ENCODE measurements at places on chromosomes 13 and 19. TPM values are rescaled to one million over a fixed set of nuclear protein-coding genes. Genes with fewer than 3 reads are reported as not detected.

- no peak for DNase-seq
Measured at GRCh38 chr13:20395061-20395916, 130.4 kb downstream of the CRYL1 start.

DNA sequence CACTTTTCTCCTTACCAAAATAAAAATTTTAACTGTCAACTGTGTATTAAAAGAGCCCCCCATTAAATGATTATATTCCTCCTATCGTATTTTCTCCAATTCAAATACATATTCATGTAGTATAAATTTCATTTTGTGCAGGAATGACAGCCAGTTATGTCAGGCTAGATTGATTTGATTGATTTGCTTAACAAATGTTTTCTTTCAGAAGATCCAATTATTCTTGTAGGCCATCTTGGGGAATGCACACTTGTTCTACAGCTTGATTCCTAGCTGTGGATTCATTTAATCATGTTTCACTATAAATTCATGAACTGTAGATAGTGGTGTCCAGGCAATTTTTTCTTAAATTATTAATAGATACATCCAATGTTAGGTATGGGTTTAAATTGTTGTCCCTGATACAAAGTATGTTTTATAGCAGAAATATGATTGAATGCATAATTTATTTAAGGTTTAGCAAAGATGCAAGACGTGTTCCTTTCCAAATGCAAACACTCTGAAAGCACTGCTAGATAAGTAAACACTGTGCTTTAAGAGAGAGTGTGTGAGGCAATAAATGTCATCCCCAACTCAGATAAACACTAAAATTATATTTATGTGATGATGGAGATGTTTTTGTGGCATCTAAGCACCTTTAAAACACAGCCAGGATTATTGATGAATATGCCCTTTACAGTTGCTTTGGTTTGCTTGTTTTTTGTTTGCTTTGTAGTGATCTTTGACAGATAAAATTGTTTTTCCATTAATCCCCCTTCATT lies 531.1 kb downstream of the DCT start:
- DNase-seq = no peak

GRCh38 chr13:71979616-71980015 lies 112.6 kb upstream of the DACH1 start:
- no peak for DNase-seq

GRCh38 chr13:98880677-98881076 lies 97.2 kb downstream of the DOCK9 start:
- DNase-seq = no peak

VSTM2B gene
- total RNA-seq = not detected

DNA sequence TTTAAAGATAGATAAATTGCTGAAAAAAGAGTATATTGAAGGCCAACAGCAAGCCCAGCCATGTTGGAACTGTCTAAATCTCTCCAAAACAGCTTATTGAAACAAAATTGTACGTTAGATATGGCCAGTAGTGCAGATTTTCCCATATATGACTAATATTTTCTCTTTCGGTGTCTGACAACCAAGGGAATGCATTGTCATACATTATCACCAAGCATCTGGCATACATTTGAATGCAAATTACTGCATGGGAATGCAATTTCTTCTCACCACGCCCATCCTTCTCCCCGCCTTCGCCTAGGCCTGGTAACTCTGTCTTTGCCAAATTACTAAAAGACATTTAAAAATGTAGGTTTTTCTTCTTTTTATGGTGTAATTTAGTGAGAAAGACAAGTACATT lies 32.5 kb upstream of the IRS2 start:
- no peak for DNase-seq

DNA sequence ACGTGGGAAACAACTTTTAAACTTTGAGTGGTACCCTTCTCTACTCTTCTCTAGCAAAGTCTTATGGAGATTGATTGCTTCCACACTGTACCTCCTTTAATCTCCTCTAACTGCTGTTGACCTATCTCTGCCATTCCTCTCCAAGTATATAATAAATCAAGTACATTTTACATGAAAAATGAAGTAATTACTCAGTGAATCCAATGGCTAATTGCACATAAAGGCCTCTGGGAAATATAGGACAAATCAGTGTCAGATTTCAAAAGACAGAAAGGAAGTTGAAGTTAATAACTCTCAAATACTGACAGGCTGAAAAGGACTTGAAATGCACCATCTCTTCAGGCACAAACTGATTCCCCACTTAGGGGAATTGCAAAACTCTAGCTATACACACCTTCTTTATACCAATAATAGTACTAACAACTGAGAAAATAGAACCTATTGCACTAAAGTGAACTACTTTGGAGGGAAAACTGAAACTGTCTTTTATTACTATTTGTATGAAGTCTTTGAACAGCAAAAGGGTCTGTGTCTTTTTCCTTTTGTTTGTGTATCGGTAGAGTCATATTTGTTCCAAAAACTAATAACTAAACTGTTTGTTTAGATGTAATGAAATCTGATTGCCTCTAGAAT lies 701.1 kb downstream of the PCDH9 start:
- no peak for DNase-seq

FCER2 gene
- not detected for total RNA-seq

- DNase-seq = no peak
Measured at GRCh38 chr19:13637664-13638063, 126.7 kb upstream of the MRI1 start.

DNA sequence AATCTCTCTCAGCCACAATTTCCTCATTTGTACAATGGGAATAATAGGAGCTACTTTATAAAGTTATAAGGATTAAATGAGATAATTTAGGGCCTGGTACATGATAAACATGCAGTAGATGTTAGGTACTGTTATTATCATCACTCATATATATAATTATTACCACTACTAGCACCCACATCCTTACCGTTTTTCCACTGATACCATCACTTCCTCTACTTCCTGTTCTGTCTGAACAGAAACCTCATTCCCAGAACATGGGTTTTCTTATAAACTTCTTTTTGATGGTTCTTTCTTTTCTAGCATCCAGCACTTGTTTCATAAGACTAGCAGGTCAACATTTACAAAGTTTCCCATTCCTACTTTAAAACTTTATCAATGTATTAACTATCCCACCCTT lies 6.3 kb downstream of the CDADC1 start:
- no peak for DNase-seq

DNA sequence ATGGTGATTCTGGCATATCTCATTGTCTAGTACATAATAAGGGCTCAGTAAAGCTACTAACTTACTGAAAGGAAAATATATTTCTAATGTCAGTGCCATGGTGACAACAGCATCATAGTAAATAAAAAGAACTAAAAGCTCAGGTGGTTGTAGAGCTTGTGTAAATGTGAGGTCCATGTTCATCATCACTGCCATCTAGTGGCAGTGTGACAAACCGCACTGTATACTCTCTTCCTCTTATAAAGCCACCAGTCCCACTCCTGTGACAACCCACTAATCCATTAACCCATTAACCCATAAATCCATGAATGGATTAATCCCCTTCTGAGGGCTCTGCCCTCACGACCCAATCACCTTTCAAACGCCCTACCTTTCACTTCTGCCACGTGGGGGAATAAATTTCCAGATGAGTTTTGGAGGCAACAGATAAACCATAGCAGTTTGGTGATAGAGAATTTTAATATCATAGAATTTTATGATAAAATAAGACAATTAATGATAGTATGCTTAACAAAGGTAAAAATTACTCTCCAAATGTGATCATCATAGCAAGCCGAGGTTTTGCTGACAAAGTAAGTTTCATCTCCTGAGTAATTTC lies 160.4 kb upstream of the SGCG start:
- DNase-seq = peak; percentile 17

- no peak for DNase-seq
Measured at GRCh38 chr13:98483601-98484288, 93.2 kb downstream of the STK24 start.

- DNase-seq = no peak
Measured at GRCh38 chr13:60047918-60048317, 115.8 kb downstream of the DIAPH3 start.

DNA sequence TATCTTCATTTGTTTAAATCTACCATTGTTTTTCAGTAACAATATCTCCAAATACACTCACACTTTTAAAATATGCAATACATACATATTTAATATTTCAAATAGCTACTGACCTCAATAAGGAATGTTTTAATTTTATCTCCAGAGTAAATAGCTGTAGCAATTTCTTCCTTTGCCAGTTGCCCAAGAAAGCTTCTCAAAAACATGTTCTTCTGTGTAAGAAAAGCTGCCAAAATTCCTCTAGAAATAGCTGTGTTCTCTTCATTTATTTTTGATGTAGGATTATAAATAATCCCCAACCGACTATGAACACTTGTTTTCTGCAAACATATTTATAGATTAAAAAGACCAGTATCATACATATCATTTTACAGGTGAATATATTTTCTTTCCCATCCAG lies 150.5 kb downstream of the UGGT2 start:
- no peak for DNase-seq

CYP2A7 gene
- total RNA-seq = not detected

- peak; percentile 3 for DNase-seq
Measured at GRCh38 chr13:107097916-107098315, 530.0 kb upstream of the ARGLU1 start.

POU4F1 gene
- 0.41 TPM for total RNA-seq

GRCh38 chr13:42991898-42992763 lies at the start of gene EPSTI1:
TSS of gene EPSTI1 (minus strand) at chr13:42992241. CDS start at chr13:42992165, 76 bp downstream.
- peak; percentile 4 for DNase-seq

DNA sequence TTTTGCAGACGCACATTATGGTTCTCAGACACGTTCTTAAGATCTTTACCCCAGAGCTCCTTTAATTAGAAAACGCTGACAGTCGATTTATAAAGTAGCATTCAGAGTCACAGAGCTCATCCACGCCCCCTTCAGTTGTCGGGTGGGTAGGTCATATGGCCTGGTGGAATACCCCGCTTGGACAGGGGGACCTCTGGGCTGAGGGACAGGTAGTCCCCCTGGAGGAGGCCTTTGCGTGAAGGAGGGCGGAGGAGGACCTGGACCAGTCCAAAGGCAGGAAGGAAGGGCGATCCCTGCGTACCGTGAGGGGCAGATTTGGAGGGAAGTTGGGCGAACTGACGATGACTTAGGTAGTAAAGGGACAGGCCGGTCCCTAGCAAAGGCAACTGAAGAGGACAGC lies 20.5 kb downstream of the VASP start:
- no peak for DNase-seq

GRCh38 chr13:113063091-113063491 lies 42.5 kb upstream of the F7 start:
- no peak for DNase-seq

DNA sequence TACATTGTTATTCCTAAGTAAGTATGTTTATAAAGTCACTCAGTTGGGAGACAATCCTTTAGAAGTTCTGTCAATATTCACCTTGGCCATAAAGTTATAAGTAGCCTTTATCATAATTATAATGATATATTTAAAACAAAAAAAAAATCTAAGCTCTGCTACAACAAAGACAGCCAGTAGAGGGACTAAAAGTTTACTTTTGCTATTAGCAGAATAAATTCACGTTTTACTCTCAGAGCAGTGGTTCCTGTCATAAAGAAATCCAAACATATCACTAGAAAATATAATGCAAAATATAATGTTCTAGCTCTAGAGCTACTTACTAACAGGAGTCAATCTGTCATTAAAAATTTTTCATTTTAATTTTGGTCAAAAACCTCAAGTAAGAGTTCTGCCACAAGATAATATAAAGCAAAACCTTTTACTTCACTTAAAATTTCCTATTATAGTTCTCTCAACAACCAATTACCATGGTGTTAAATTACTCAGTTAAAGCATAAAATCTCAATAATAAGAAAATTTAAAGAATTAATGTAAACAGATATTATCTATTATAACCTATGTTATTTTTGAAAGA lies 17.7 kb downstream of the INTS6 start:
- no peak for DNase-seq

GRCh38 chr19:15398501-15399233 lies 19.1 kb upstream of the AKAP8 start:
- no peak for DNase-seq

SIGLEC5 gene
- not detected for total RNA-seq

GPR12 gene
- 0.14 TPM for total RNA-seq

DNA sequence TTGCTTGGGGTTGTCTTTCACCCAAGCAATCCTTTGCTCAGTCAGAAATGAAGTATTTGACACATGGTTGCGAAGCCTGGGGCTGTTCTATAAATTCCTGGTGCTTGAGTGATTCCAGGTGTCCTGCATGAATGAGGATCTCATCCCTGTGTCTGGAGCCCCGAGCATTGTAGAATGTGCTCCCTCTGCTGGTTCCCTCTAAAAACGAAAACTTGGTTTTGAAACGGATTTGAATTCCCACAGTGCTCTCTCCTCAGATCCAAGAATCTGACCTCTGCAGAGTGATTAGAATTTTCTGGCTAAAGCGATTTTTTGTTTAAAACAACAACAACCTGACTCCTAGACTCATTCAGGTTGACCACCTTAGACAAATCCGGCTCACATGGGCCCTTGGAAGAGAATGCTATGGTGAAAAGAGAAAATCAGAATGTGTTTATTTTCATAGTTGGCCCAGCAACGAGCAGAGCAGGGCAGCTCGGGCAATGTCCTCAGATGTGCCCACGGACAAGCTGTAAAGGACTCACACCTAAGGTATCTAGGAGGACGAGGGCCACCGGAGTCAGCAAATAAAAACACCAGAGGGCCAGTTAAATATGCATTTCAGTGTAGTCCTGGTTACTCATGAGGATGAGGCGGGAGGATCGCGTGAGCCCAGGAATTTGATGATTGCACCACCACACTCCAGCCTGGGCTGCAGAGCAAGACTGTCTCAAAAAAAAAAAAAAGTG lies 8.7 kb upstream of the ATP12A start:
- peak; percentile 37 for DNase-seq

DNA sequence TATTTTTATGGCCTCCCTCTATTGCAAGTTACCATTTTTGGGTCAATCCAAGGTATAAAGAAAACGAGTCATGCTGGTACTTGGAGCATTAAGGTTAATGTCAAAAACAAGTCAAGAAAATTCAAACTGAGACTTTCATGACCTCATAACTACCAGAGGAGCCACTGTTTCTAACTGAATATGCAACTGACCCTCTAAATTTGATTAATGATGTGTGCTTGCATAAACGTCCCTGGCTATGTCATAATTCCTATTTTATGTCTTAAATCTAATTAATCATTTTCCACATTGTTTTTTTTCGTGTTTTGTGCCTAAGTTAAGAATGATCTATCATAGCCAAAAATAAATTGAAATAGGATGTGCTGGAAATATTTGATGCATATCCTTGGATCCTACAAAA lies 396.7 kb upstream of the GPC6 start:
- no peak for DNase-seq

DNA sequence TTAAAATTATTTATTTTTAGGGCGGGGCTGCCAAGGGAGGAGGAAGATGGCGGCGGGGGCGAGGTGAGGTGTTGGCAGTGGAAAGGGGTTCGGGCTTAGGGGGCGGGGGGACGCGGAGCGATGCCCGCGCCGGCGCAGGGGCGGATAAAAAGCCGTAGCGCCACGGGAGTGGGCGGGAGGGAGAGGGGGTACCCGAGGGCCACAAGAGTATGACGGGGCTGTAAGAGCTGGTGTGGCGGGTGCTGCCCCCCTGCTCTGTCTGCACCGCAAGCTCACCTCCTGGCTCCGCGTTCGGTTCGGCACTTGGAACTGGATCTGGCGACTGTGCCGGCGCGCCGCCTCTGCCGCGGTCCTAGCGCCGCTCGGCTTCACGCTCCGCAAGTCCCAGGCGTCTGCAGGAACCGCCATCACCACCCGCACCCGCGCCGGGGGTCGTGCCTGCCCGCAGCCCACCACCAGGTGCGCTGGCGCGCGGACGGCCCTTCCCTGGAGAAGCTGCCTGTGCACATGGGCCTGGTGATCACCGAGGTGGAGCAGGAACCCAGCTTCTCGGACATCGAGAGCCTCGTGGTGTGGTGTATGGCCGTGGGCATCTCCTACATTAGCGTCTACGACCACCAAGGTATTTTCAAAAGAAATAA lies 265.2 kb upstream of the SGCG start:
- DNase-seq = peak; percentile 58

GRCh38 chr13:107742544-107742943 lies 472.8 kb downstream of the LIG4 start:
- no peak for DNase-seq

TPTE2 gene
- 0.14 TPM for total RNA-seq

RXFP2 gene
- total RNA-seq = not detected

All from neural crest cell (in vitro differentiated cells).